ENCODE measurements at places on chromosomes 5 and 9.

- DNase-seq, result no peak
These were observed 415.9 kb upstream of the KLF4 start for GRCh38 chr9:107905308-107906020.

GRCh38 chr5:126454081-126454480, 30.9 kb downstream of the GRAMD2B start:
- DNase-seq, result no peak

DNA sequence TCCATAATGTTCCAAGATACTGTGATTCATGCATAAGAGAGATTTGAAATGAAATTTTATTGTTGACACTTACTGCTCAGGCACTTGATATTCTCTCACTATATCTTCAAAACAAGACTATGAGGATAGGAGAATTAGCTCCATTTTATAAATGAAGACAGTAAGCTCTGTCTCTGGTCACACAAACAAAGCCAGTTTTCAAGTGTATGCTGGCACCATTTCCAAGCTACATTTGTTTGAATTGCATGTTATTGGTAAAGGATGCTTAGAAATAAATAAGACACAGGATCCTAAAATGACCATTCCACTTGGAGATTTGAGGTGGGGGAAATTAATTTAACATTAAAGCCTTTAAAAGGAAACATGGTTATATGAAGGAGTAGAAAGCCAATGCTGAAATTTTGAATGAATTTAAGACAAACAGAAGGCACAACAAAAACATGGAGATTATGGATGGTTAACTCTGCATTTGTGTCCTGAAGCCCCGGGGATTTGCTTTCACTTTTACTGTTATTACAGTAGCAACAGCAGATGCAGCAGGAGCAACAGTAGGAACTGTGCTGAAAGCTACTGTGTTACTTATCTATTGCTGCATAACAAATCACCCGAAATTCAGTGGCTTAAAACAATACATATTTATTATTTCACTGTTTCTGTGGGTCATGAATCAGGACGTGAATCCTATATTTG, 79.7 kb upstream of the ASTN2 start:
- DNase-seq, result no peak

DNA sequence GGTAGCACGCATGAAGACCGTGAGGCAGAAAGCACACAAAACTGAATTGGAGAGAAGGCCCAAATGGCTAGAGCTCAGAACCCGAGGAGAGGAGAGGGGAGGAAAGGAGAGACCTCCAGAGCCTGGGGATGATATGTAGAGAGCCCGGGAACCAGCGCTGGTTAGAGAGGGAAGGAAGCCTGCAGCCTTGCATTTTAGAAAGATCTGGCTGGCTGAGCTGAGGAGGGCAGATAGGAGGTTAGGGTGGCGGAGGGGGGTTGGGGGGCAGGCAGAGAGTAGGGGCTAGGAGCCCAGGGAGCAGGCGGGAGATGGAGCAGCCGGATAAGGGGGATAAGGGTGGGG, 127.2 kb downstream of the C9orf50 start:
- no peak for DNase-seq

GRCh38 chr9:79639354-79639753, 67.6 kb downstream of the TLE4 start:
- no peak for DNase-seq

GRCh38 chr9:116020801-116021200, 132.8 kb upstream of the PAPPA start:
- no peak for DNase-seq

DNA sequence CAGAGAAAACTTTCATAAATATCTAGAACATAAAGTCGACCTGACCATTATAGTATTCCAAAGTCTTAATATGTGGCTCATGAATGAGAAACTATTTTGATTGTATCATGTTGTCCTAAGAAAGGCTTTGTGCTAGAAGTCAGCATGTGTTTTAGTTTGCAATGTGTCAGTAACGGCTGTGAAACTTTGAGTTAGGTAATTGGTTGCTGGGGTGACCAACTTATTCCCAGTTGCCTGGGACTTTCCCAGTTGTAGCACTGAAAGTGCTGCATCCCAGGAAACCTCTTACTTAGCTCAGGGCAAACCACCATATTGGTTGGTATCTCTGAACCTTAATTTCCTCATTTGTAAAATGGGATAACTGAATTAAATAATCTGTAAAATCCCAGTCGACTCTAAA, 114.6 kb upstream of the SLC12A2 start:
- no peak for DNase-seq

GRCh38 chr5:172736508-172737135, 34.4 kb downstream of the DUSP1 start:
- DNase-seq, result no peak

DNA sequence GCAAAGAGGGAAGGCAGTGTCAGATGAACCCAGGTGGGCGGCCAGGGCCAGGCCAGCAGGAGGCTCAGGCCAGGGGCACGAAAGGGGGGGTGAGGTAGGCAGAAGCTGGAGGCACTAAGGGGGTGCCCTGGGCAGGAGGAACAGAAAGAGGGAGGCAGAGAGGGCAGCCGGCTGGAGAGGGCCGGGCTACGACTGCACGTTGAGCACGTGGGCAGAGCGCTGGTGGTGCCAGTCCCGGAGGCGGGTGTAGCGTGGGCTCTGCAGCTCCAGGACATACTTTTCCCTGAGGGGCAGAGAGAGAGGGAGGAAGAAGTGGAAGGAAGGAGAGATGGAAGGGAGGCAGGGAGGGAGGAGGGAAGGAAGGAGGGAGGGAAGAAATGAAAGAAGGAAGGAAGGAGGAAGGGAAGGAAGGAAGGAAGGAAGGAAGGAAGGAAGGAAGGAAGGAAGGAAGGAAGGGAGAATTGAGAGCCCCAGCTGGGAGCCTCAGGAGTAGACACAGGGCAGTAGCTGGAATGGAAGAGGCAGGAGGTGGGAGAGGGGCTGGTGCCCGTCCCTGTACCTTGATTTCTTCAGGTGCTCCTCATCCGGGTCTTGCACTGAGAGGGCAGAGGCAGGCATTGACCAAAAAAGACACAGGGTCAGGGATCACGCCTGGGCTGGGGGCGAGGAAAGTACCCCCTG, 7.0 kb downstream of the PDLIM7 start:
- no peak for DNase-seq
